Cerebellar cortex (tissue), 1 donor: ENCODE measurements at places on chromosomes 2 and 18.
A peak's percentile ranks its signal among the peaks of the same experiment; 100 is the strongest.

DNA sequence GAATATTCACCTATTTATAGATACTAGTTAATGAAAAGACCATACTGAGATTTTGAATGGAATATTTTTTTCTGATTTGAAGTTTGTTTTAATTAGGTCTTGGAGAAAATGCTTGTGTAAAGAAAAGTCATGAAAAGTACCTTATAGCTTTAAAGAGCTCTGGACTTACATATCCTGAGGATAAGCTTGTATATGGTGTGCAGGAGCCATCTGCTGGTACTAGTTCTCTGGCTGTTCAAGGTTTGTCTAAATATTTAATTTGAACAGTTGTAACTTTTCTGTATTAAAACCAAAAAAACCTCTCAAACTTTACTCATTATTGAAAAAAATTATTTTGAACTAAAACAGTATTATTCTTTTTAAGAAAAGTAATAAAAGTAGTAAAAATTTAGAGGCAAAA lies 50.1 kb downstream of the UBR3 start:
- peak; percentile 38 for DNase-seq

DNA sequence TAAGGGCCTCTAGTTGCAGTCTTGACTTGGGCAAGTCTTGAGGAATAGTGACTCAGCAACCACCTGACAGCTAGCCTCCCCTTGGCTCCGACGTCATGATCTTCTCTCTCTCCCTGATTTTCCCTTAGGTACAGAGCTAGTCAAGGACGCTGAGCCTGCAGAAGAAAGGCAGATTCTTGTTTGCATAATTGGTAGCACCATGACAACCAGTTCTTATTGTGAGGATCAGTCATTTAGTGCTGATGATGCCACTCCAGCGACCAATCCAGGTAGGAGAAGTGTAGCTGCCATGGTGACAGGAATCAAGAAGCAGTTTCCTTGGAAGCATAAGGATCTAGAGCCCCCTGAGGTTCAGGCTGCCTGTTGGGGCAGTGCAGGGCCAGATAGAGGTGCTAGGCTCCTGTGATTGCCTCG lies 2.8 kb upstream of the RESP18 start:
- DNase-seq: no peak

DNA sequence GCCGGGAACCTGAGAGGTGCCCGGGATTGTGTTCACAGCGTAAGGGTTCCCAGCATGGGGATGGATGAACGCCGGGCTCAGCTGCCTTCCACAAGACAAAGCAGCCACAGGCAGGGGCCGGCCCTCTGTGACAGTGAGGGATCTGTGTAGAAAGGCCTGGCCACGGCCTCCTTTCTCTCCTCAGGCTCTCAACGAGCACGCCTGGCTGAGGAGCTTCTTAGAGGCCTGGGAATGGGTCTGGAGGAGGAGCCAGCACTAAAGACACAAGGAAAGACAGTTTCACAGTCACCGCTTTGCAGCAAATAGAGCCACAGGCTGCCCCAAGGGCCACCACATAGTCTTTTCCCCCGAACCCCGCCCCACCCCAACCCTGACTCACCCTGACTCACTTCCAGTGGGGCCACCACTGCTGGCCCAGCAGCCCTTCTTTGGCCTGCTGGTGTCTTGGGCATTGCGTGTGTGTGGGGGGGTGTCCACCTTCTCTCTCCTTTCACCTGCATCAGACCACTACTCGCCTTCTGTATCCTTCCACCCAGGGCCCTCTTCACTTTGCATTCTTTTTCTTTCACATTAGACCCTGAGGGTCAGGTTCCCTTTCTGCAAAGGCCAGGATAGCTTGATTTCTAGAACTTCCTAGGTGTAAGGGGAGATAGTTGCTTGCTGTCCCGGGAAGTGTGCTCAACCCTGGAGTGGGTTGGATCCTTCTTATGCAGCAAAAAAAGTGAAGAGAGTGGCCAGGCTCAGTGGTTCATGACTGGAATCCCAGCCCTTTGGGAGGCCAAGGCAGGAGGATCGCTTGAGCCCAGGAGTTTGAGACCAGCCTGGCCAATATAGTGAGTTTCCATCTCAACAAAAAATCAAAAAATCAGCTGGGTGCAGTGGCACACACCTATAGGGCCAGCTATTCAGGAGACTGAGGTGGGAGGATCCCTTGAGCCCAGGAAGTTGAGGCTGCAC lies 19.3 kb upstream of the HPCAL1 start:
- DNase-seq: no peak

DNA sequence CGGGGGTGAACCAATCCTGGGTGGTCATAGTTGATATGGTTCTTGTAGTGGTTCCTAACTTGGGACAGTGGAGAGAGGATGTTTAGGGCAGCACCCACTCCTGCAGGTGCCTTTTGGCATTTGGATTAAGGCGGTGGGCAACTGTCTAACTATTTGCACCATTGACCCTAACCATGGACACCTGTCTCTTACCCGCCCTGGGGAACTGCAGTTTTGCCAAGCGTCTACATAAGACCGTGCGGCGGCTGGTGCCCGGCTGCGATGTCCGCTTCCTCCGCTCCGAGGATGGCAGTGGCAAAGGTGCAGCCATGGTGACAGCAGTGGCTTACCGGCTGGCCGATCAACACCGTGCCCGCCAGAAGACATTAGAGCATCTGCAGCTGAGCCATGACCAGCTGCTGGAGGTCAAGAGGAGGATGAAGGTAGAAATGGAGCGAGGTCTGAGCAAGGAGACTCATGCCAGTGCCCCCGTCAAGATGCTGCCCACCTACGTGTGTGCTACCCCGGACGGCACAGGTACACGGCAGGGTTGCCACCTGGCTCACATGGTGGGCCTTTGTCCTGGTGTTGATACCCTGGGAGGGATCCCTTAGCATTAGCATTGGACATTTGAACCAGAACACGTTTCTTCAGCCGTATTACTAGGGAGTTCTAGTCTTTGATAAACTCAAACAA lies 46.3 kb downstream of the HK2 start:
- no peak for DNase-seq

DNA sequence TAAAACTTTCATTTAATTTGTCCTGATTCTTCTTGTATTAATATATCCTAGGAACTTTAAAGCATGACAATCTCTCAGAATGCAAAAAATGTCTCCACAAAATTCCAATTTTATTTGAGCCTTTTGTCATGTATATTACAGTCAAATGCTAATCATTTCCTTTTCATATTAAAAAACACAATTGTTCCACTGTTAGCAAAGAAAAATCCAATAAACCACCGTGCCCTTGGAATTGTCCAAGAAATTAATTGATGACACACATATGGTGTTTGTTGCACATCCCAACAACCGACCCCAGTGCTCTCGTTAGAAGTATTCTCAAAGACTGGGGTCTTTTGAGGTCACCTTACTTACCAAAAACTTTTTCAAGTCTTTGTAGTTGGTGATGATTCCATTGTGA lies 28.1 kb downstream of the GFPT1 start:
- no peak for DNase-seq

DNA sequence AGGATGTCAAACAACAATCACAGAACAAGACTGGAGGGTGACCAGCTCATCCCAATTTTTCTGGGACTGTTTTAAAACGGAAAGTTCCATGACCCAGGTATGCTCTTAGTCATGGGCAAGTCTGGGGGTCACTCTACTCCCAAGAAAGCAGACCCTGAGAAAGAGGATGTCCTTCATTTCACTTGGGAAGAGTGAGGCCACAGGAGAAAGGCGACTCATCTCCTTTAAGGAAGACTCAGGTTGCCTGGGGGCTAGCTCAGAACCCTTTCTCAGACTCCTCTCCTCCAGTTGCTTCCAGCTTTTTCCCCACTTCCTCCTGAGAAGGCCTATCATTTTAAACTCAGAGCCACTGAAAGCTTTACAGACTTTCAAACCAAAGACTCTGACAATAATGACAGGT lies 9.3 kb downstream of the RNF152 start:
- DNase-seq: no peak
